ENCODE measurements at places on chromosomes 5 and 9. TPM values are rescaled to one million over a fixed set of nuclear protein-coding genes. Genes with fewer than 3 reads are reported as not detected.

- DNase-seq = no peak
Observed at GRCh38 chr9:75712700-75713099, 177.8 kb upstream of the PCSK5 start.

GRCh38 chr5:125181159-125181558 is 434.7 kb upstream of the ZNF608 start:
- no peak for DNase-seq

DNA sequence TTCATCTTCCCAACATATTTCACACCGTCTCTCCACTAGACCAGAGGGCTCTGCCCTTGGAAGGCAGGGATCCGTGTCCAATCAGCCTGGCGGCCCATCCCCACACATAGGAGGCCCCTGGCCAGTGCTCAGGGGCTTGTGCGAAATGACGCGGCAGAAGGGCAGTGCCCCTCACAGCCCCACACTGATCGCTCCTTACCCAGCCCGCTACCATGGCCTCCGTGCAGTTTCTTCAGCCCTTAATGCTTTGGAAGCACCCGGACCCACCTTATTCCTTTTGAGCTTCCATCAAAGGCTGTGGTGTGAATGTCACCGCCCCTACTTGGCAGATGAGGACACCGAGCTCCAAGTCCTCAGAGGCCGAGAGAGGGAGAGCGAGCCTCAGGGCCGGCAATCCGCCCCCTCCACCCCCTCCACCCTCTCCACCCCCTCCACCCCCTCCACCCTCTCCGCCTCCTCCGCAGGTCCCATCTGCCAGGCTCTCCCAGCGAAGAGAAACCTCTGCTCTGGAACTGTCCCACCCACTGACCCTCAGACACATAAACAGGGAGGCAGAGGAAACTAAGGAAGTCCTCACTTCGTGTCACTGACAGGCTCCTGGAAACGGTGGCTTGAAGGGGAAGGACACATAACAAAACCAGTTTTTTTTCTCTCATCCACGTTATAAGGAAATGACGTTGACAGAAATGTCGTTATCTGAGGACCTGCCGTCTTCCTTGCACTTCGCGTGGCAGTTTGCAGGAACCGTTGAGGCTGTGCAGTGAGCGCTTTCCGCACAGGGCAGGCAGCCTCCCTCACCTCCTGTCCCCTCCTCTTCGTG is 13.9 kb downstream of the QSOX2 start:
- no peak for DNase-seq

GRCh38 chr9:20030221-20030620 is 241.4 kb upstream of the SLC24A2 start:
- no peak for DNase-seq

GRCh38 chr5:179818746-179819295 is 1.9 kb upstream of the SQSTM1 start:
- DNase-seq = peak; percentile 81

GRCh38 chr5:133968204-133968980 is at the start of gene C5orf15:
TSS of gene C5orf15 (minus strand) at chr5:133968625. CDS start at chr5:133968584, 41 bp downstream.
- peak; percentile 99 for DNase-seq

C8G gene
- 0.61 TPM for polyA plus RNA-seq

CCDC183 gene
- 5.3 TPM for polyA plus RNA-seq

BTNL3 gene
- not detected for polyA plus RNA-seq

MELK gene
- polyA plus RNA-seq = 17.7 TPM

All from left lung (tissue), 14 donors.